Activated effector memory CD4-positive, alpha-beta T cell treated with Interleukin-2 at 50 U/mL for 16 hours (primary cell): ENCODE measurements at places on chromosomes 11 and 22.

DNA sequence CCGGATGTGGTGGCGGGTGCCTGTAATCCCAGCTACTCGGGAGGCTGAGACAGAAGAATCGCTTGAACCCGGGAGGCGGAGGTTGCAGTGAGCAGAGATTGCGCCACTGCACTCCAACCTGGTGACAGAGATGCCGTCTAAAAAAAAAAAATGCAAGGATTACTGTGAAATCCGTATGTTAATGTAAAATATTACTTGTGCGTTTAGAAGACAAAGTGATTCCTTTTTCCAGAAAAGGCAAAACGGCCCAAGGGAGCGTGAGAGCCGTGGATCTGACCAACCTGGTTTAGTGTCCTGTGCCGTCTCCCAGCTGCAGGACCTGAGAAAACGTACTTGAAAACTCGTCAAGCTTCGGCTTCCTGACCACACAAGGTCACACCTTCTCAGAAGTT, 905 bp downstream of the HDHD5 start:
- DNase-seq, result no peak

DNA sequence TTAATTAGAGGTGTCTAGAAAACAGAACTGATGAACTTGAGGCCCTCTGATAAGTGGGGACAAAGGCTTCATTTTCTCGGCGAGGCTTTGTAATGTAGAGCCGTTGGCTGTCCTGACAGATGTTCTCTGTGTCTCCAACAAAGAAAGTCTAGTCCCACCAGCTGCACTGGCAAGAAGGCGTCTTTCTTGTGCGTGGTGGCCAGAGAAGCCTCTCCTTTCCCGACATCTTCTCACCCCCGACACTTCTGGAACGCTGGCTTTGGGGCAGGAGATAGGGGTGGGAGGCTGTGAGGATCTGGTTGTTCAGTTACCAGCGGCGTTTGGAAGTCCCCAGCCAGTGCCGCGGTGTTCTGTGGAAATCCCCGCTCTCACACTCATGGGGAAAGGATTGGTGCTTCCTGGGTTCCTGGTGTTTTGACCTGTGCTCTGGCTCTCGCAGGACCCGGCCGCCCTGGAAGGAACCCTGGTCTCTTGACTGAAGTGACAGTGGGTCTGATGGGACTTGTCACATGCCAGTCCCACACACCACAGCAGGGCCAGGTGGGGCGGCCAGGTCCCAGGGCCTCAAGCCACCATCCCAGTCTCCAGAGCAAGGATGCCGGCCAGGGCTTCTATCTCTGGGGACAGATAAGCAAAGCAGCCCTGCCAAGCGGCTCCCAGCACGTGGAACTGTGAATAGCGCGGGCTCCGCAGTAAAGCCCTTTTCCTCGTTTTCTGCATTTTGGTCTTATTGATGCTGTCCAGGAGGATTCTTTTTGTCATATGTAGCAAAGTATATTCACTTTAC, 23.2 kb downstream of the FADS2 start:
- DNase-seq, result no peak

DNA sequence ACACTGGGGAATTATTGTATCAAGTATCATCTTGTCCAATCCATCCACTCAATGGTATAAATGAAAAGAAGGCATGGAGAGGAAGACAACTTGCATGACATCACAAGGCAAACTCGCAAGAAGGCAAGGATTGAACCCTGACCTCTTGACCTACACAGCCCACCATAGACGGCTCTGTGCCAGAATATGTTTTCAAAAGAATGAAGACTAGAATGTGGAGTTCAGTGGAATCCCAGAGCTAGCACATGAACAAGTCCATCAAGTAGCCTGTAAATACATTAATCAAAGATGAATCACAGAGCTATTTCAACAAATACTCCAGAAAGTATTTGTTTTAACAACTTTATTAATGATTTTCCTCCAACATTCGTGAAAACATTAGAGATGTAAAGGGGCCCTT, 189.7 kb downstream of the GUCY1A2 start:
- DNase-seq, result no peak

- DNase-seq, result no peak
Observed at GRCh38 chr22:31342389-31343140, 3.6 kb downstream of the PATZ1 start.

DNA sequence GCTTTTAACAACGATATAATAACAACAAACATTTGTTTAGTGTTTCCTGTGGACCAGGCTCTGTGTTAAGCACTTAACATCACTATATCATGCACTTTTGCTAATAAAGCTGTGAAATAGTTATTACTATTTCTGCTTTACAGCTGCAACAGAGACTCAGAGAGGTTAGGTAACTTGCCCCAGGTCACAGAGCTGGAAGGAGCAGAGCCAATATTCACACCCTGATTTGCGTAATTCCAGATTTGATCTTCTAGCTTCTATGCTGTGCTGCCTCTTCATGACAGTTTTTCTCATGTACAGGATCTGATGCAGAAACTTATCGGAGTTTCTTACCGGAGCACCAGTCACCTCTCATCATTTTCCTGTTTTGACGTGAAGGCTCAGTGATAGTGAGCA, 33.6 kb upstream of the EHF start:
- DNase-seq, result no peak

DNA sequence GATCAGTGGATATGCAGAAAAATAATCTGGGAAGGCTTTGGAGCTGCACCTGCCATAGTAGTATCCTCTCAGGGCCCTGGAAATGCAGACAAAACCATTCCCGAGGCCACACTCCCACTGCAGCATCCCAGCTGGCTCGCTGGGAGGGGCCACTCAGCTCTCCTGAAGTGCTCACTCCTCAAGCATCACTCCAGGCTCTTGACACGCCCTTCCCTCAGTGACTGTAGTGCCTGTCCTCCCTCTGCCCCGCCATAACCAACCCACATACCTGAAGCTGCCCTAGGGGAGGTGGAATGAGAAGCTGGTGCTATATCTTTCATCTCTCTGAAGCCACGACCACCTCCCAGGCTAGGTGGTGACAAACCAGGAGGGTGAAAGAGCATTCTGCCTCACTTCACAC, 4.8 kb downstream of the DSCAML1 start:
- DNase-seq, result no peak

DNA sequence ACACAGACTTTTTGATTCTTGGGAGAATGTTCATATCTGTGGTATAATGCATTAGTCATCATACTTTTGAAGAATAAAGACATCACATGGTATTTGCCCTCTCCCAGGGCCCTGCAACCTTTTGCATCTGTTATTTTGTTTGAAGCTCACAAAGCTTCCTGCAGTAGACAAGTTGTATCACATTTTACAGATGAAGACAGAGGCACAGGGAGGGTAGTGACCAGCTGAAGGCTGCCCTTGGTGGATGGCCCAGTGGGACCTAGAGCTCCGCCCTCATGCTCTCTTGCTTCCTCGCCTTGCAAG, 66.4 kb downstream of the UBASH3B start:
- no peak for DNase-seq

DNA sequence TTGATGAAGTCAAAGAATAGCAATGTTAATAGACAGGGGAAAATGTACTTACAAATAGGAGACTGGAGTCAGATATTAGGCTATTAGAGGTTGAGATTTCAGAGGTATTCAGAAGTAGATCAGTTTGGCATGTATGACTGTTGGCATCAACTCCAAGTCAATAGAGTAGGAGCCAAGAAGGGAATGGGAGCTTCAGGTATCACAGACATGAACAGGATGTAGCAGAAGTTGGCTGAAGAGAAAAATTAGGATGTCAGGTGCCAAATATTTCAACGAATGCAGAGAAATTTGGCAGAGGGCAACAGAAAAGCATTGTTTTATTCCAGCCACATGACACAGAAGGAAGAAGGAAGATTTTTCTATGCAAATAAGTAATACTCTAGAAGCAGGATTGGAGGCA, 69.7 kb downstream of the GLYATL1 start:
- DNase-seq, result no peak

GRCh38 chr11:66322732-66323427, 6.0 kb upstream of the CD248 start:
- no peak for DNase-seq

DNA sequence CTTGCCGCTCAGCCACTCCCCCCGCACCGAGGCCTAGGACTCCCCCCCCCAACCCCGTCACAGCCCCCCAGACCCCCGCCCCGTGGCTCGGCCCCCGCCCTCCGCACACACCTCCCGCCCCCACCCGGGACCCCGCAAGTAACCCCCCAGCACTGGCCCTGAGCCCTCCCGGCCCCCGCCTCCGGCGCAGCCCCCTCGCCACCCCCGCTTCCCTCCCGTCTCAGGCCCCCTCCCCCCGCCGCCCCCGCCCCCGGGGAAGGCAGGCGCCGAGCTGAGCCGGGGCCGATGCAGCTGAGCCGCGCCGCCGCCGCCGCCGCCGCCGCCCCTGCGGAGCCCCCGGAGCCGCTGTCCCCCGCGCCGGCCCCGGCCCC, 1.5 kb downstream of the SHANK3 start:
- no peak for DNase-seq

DNA sequence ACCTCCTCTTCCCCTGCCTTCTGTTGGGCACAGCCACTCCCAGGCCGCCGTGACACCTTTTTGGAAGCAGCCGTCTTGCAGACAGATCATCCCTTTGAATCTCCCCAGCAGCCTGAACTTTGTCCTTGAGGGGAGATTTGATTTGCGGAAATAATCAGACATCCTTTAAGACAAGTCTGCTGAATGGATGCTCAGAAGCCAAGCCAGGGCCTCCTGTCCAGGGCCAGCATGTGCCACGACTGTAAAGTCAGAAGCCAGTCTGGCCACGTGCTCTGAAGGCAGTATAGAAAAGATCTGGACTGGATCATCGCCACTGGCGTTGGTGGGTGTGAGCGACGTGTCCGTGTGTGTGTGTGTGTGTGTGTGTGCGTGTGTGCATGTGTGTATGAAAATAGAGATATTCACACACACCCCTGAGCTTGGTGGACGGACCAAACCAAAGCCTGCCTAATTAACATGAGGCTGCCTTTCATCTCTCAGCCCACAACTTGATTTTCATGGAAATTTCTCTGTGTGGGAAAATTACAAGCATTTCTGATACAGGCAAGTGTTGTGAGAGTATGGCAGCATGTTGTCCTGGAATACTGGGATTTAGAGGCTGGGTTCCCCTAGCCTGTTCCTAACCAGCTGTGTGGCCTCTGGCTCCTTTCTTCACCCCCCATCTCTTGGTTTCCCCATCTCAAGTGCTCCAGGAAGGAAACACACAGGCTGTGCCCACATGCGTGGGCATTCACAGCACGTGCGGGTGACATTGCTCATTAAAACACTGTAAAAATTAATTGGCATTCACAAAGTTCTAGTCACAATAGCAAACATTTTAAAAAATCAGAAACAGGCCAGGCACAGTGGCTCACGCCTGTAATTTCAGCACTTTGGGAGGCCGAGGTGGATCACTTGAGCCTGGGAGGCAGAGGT, 61.8 kb upstream of the WNT7B start:
- no peak for DNase-seq

DNA sequence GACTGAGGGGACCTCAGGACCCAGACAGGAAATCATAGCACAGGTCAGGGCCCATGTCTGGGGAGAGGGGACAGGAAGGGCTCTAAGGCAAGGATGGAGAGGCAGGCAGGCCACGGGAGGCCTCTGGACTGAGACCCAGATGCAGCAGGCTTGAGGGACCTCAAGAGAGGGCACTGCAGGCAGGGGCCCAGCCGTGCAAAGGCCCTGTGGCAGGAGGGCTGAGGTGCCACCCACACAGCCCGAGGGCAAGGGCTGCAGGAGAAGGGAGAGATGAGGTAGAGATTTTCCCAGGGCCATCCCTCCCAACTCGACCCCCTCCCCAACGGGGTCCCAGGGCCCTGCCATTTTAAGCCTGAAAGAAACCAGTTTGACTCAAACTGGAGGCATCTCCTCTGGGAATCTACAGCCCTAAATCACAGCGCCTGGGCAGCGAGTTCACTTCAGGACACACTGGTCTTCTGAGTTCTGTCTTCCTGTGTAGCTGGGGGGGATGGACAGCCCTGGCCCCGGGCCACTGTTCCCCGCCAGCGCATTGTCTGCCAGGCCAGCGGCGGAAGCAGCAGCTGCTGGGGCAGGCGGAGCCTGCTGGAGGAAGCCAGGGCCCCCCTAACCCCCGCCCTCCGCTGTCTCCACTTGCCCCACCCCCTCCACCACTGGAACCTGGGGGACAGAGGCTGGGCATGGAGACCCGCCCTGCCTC, 20.3 kb upstream of the WNT7B start:
- DNase-seq, result no peak

GRCh38 chr11:134628426-134628825, 216.4 kb upstream of the B3GAT1 start:
- no peak for DNase-seq

- no peak for DNase-seq
Observed at GRCh38 chr11:124970925-124971324, 16.9 kb downstream of the CCDC15 start.

- no peak for DNase-seq
Observed at GRCh38 chr22:42977569-42977968, 37.4 kb downstream of the PACSIN2 start.

DNA sequence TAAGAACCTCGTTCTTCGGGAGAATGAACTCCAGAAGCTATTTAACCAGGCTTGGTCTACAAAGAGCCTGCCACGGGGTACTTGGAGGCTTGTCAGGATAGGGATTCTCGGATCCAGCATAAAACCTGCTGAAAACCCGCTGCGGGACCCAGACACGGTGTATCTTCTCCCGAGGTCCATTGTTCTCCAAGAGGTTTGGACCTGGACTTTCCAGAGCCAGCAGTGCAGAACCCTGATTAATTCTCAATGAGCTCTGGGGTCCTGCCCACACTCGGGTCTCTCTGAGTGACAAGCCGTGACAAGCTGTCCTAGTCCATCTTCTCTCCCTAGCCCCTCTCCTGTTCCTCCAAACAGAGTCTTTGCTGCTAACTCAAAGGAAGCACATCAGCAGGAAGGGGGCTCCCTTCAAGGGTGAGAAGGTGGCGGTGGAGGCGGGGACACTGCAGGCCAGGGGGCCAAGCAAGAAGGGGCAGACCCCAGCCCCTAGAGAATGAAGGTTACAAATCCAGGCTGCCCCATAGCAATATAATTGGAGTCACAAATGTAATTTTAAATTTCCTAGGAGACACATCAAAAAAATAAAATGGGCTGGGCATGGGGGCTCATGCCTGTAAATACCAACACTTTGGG, 12.2 kb downstream of the SHANK2 start:
- no peak for DNase-seq

DNA sequence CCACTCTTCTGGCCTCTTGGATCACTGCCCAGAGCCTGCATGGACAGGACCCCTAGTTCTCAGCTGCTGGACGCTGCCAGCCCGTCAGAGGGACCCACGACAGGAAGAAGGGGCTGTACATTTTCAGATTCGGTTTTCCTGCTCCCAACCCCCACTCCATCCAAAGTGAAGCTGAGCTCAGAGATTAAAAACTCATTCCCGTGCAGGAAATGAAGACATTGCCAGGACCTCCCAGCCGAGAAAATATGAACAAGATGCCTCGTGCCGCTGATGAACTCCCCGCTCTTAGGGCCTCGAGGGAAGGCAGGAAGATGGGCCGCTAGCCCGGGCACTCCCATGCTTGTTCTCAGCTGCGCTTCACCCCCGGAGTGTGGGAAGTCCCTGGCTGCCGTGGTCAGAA, 36.1 kb downstream of the RPUSD4 start:
- no peak for DNase-seq

DNA sequence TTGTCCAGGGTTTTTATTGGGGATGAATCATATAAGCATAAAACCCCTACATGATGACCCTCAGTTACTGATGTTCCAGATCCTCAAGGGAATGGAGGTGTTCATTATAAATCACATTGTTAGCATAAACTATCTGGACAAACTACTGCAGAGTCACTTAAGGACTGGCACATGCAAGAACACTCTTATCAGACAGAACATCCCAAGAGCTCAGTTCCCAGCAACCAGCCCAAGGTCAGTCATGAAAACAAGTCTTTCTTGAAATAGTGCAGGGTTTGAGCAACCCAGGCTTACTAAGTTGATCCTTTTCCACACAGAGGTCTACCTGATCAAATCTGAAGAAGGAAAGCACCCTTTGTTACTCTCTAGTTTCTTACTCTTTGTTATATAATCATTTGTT, 13.5 kb upstream of the PTS start:
- DNase-seq, result no peak
